Common myeloid progenitor, CD34-positive (primary cell): ENCODE measurements at places on chromosomes 4 and X.

GRCh38 chrX:66018585-66019309 is 21.1 kb downstream of the VSIG4 start:
- no peak for DNase-seq

DNA sequence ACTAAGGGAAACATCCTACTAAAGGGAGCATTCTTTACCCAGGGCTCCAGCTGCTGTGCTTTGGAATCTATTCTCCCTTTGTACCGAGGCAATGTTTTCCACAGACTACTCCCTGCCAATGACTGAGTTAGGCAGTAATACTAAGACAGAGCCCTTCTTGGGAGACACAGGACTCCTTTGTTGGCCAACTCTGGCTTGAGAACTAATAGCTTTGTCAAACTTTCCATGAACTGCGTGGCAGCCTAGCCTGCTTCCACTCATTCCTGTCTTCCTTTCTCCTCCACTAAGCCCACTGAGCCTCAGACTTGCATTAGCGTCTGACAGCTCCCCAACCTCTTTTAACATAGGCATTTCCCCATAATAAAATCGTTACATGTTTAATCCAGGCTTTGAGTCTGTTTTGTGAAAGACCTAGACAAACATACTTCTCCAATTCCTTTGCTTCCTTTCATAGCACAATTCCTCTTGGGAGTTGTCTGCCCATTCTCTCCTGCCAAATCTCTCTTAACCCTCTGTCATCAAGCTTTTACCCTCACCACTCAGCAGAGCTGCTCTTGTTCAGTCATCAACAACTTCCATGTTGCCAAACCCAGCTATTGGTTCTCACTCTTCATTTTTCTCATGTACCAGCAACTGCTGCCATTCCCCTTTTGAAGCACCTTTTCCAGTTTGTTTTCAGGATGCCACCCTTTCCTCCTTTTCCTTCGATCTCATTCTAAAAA is 300.3 kb upstream of the IGFBP7 start:
- DNase-seq: no peak

- DNase-seq: no peak
Observed at GRCh38 chr4:25449270-25449669, 72.2 kb downstream of the ANAPC4 start.

DNA sequence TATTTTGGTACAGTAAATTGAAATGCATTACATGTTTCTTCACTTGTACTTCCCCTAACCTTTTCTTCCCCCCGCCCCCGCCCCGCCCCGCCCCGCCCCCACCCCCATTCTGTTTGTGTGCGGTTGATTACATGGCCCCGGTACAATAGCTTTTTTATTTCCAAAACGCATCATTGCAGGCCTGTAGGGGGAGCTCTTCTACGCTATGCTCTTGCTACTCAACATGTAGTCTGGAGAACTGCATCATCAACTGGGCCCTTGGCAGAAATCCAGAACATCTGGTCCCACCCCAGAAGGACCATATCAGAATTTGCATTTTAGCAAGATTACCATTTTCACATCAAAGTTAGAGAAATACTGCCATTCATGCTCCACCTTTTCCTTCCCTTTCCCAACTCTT is 333.3 kb upstream of the DDX53 start:
- peak; percentile 69 for DNase-seq

DNA sequence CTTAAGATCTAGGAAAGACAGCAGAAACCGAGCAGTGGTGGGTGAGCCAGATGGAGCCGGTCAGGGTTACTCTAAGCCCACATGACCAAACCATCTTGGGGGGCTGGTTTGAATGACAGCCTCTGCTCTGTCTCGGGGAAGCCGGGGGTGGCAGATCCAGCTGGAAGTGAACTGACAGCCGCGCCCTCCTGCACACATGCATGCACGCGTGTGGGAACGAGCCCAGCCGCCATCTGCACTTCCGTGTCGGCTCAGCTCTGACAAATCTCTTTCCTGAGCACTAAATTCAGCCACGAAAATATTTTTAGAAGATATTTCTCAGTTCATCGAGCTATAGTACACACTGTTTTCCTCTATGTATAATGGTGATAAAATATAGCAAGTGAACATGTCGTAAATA is 115.5 kb downstream of the DCTD start:
- no peak for DNase-seq

GRCh38 chr4:40621592-40622512 is 7.8 kb downstream of the RBM47 start:
- DNase-seq: peak; percentile 99

DNA sequence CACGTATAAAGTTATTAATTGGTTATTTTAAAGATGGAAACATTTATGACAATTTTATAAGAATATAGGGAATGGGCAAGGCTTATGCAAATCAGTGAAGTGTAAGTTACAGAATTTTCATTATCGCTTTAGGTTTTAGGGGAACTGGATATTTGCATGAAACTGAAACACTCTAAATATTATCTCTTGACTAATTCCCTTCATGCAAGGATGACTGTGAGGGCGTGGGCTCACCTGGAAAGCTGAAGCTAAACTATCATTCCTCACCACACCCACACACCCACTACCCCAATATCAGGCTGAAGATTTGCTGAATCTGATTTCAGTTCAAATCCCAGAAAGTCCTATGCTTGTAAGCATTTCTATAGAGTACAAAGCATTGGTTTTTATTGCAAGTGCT is 81.7 kb upstream of the ARHGAP24 start:
- DNase-seq: no peak
